ENCODE measurements at places on chromosomes 5 and 9.

DNA sequence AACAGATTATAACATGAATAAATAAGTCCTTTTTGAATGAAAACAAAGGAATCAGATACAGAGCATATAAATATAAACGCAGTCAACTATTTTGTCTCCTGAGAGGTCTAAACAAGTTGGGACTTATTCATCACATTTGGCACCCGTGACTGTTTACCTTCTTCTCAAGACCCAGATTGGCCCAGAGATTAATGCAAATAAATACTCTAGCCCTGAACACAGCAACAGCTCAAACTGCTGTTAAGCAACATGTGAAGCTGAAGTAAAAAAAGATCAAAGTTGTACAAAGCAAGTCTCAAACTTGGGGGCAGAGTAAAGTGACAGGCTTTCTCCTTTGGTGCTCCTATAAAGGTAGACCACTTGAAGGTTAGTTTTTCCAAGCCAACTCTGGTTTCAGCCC, 95.0 kb upstream of the NR5A1 start:
- no peak for DNase-seq

DNA sequence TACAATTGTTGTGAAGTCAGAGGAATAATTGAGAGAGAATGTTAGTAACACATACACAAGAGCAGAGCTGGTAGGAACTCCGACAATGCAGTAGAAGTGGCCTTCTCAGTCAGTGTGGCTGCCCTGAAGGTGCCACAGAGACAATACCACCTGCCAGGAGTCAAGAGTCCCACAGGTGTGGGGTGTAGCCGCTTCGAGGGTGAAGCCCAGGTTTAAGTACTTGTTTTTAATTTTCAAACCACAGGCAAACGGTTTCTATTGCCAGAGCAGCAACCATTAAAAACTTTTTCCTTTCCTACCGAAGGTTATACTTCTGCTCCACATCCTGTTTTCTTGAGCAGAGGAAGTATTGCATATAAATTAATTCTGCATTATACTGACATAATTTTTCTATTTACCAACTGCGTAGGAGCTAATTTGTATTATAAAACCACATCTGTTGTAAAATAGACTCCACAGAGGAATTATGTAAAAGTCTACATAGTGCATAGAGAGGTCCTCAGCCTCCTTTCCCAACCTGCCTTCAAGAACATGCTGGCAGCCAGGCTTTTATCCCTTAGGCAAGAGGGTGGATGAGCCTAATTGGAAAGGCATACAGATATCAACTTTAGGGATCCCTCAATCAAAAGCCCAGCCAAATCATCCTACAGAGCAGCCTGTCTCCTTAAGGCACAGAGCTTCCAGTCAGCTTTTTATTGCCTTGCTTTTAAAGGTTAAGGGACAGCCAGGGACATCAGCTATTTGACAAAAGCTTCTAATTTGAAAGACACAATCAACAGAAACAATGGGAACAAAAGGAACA, 12.9 kb upstream of the ACTBL2 start:
- no peak for DNase-seq

- no peak for DNase-seq
Observed at GRCh38 chr5:448061-448765, 5.2 kb downstream of the EXOC3 start.

- no peak for DNase-seq
Observed at GRCh38 chr9:109022873-109023272, 9.6 kb upstream of the CTNNAL1 start.

GRCh38 chr5:64165500-64166200, at the start of gene RNF180:
TSS of gene RNF180 (plus strand) at chr5:64165843. CDS start at chr5:64200808, 34,965 bp downstream.
- DNase-seq, result peak; percentile 43

GRCh38 chr5:68428231-68428811, 212.8 kb downstream of the PIK3R1 start:
- DNase-seq, result no peak

DNA sequence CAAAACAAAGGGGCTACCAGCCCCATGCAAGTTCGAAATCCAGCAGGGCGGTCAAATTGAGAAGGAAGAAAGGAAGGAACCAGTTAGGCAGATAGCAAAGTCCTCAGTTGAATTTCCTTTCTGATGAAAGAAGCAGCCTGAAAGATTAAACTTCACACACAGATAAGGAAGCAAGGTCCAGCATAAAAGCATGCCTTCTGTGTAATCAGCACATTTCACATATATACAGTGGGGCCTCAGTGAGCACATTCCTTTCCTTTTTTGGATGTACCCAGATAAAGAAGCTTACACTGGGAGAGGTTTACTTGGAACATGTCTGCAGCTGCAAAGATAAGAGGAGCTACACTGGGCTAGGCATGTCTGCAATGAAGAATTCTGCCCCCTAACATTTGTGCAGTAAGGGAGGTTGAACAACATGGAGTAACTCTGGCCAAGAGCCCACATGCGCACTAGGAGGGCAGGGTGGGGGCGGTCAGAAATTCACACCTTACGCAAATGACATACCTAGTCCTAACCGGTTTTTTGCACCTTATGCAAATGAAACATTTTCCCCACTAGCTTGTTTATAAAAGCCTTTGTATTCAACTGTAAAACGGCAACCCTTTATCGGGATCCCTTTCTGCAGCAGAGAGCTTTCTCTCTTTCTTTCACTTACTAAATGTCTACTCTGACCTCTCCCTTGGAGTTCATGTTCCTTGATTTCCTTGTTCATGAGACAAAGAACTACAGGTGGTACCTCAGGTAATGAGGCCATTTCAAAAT, 149.7 kb upstream of the FBXL17 start:
- DNase-seq, result no peak

DNA sequence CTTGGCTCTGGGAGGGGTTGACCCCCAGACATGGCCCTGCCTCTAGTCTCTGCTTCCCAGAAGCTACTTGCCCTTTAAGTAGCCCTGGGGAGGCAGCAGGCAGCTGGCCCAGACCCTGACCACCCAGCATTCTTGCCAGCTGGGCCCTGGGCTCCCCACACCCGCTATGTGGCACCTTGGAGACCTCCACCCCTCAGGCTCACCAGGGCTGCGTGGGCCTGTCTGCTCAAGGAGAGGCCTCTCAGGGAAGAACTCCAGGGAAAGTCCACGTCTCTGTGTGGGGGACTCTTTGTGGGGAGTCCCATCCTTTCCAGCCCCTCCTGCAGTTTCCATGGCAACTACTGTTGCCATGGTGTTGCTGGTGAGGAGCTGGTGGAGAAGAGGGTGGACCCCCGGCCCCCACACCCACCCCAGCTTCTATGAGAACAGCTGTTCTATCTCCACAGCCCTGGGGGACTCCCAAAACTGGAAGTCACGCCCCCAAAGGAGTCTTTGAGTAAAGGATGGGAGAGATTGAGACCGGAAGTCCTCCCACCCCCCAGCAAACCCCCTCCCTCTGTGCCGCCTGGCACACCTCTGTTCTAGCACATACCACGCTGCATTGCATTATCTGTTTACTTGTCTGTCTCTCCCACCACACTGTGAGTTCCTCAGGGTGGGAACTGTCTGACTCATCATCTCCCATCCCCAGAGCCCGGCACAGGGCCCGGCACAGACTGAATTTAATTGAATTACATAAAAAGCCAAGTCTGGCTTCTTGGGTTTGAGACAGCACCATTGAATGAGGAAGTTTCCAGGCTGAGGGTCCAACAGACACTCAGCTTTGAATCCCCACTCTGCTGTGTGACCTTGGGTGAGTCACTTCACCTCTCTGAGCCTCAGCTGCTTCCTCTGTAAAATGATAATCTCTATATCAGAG, 12.6 kb downstream of the DNM1 start:
- DNase-seq, result no peak

- DNase-seq, result no peak
Observed at GRCh38 chr5:82884821-82885471, 192.2 kb downstream of the TMEM167A start.

- DNase-seq, result peak; percentile 92
Observed at GRCh38 chr9:105064248-105065097, 136.5 kb upstream of the ABCA1 start.

- DNase-seq, result no peak
Observed at GRCh38 chr9:133873461-133873891, 118.6 kb downstream of the VAV2 start.

DNA sequence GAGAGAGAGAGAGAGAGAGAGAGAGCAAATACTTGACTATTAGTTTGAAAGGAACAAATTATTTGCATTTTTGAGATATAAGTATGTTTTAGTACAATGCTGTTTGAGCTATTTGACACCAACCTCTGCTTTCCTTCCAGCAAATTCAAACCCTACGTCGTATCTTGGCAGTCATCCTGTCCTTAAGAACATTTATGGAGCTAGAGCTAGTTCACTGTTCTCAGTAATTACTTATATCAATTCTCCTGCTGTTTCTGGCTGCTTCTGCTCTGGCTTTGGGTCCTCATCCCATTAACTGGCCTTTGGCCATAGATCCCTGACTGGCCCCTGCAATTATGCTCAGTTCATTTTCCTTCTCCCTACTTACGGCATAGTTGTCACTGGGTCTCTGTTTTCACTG, 19.9 kb upstream of the ERAP2 start:
- DNase-seq, result no peak
